ENCODE measurements at places on chromosomes 5 and 9.
A peak's percentile ranks its signal among the peaks of the same experiment; 100 is the strongest.

- no peak for DNase-seq
These were observed 64.2 kb upstream of the RANBP3L start for GRCh38 chr5:36365896-36366295.

- DNase-seq, result no peak
These were observed 61.4 kb upstream of the PPP1R26 start for GRCh38 chr9:135418161-135418560.

DNA sequence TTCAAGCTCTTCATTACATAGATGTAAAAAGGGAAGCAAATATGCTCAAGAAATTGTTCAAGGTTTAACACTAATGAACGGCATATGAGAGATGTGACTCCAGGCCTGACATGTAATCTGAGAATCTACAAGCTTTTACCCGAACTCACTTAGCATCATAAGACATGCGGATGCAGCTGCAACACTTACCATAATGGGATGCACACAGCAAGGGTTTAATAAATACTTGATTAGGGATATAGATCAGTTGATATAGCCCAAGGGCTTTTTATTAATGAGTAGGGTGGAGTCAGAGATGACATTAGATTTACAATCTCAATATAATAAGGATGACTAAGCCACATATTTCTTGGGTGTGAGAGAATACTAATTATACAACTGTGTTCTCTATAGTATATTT lies 2215.5 kb downstream of the MAT2B start:
- no peak for DNase-seq

- DNase-seq, result no peak
These were observed 3.2 kb upstream of the NSD1 start for GRCh38 chr5:177130211-177131018.

DNA sequence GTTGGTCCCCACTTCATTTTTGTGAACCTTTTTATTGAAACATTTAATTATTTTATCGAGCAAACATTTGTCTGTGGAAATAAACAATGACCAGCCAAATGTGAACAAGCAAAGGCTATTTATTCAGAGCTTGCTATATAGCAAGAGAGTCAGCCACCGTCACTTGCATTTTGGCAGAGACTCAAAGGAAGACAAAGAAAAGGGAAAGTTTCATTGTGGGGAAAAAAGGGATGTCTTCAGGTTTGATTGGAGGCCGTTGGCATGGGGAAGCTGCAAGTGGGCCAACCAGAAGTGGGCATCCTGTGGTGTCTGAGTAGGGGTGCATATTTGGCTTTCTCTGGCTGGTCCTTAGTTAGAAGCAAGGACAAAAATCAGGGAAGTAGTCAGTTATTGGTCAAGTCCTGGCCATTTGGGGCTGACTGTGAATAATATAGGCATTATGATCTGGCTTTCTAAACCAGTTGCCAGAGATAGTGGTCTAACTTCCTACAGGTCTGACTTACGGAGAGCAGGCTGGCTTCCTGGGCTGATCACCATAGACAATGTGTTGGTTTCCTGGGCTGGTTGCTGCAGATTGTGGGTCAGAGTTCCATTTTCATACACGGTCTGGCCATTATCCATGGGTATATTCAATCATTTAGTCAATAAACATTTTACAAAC lies 16.6 kb downstream of the ENC1 start:
- no peak for DNase-seq

DNA sequence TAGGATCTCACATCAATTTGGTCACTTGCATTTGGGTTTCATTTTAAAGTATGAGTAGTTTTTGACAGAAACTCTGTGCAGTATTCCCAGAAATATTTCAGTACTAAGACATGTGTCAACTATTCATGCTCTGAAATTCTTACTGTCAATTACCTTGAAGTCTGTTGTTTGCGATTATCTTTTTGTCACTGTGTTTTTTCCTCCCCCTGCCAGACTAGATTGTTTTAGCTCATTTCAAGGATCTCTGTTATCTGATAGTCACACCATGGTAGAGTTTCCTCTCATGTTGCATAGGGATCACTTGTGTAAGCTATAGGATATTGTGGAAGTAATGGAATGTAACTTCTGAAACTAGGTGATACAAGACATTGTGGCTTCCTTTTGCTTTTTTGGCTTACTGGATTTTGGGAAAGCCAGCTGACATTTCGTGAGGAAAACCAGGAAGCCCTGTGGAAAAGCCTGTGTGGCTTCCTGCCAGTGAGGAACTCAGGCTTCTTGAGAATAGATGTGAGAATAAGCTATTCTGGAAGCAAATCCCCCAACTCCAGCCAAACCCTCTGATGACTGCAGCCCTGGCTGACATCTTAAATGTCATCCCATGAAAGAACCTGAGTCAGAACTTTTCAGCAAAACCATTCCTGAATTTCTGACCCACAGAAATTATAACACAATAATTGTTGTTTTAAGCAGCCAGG lies 122.2 kb downstream of the FGF10 start:
- peak; percentile 75 for DNase-seq

DNA sequence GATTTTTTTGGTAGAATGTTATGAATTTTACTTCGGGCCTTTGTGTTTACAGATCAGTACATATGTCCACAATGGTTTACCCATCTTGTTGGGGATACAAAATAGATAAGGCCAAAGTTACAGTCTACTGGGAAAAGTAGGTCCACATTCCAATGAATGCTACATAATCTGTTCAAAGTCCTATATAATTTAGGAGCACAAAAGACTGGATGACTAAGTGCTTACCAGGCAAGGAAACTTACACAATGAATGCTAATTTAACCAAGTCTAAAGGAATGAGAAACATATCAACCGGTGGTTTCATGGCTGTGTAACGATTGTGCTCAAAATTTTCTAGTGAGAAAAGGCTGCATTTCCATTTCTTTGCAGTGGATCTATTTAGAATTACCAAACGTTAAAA lies 97.4 kb upstream of the TRPM3 start:
- no peak for DNase-seq

DNA sequence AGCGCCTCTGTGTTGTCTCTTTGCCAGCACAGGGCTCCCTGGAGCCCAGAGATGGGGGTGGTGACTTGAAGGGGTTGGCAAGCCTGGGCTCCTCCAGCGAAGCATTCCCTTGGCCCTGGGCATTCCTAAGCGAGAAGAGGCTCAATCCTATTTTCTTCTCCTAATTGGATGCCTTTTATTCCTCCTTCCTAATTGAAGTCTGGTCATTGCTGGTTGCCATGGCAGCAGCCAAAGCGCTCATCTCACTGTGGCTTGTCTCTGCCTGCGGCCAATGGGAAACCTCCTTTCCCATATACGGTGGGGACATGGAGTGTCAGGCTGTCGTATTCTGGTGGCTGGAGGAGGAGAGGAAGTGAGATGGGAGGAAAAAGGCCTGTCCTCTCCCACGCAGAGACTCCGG lies 52.3 kb upstream of the RARS1 start:
- DNase-seq, result no peak

- DNase-seq, result no peak
These were observed 1079.7 kb downstream of the CDH12 start for GRCh38 chr5:21773456-21773855.

DNA sequence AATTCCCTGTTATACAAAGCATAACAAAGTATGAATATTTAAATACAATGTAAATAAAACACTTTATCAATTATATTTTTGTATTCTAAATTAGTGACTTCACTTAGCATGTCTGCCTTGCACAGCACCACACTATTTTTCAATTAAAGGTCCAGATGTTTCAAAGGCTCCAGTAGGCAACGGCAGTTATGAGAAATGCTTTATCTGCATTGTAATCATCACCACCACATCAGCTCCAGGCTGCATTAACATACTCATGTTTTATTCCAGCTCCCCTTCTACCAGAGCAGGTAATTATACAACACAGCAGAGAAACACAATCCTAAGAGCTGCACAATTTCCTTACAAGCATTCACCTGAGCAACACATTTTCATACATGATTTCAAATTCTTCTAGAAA lies 102.8 kb downstream of the MAPKAP1 start:
- no peak for DNase-seq

- no peak for DNase-seq
These were observed 45.4 kb downstream of the PCSK1 start for GRCh38 chr5:96387616-96388015.

DNA sequence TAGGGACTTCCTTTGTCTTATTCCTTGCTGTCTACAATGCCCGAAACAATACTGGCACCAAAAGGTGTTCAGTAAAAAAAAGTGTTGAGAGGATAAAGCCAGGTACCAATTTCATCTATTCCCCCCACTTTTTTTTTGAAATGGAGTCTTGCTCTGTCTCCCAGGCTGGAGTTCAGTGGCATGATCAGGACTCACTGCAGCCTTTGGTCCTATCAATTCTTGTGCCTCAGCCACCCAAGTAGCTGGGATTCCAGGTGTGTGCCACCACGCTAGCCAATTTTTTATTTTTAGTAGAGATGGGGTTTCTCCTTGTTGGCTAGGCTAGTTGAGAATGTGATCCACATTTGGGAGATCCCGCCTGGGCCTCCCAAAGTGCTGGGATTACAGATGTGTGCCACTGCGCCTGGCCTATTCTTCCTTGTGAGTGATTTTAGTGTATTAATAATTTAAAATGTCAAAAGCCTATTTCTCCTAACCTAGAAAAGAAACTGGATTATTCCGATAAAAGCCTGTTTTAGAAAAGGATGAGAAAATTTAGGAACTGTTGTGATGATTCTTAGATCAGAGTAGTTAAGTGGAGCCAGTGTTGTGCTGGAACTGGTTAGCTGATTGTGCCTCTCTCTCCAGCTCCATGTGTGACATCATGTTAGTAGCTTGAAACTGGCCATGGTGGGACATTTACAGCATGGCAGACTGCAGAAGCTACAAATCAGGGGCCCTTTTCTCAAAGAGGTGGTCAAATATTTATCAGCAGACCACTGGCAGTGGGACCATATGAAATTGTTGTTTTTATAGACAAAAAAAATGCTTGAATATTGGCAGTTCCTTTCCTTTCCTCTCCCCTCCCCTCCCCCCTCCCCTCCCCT lies 14.3 kb downstream of the CDC42SE2 start:
- DNase-seq, result no peak

DNA sequence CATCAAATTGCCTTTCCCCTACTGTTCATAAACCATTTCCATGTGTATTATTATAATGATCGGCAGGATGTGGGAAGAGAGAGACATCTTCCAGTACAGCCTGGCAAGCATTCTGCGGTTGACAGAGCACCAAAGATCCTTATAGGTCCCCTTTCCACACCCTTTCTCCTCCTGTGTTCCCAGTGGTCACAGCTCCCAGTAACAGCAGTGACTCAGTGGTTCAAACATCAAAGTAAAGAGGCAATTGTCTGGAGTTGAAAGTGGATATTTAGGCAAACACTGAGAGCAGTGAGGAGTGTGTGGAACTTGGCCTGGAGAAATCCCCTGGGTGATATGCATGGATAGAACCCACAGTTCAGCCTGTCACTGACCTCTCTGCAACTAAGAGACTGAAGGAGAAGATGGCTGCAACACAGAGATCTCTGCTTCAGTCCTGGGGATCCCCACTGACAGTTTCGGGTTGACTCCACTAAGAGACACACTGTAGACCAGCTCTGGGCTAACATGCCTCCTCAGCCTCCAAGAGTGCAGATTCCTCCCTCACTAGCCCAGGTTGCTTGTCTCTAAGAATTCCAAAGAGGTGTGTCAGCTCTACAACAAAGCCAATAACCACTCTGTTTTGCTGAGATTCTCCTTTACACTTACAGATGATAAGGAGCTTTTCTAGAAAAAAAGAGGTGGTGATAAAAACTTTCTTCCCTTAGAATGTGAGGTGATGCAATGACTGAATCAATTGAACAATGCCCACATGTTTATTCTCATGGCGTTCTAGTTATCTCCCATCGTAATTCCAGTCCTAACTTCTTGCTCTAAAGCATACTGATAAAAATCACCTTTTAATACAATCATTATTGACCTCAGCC lies 94.4 kb upstream of the IL6ST start:
- no peak for DNase-seq

DNA sequence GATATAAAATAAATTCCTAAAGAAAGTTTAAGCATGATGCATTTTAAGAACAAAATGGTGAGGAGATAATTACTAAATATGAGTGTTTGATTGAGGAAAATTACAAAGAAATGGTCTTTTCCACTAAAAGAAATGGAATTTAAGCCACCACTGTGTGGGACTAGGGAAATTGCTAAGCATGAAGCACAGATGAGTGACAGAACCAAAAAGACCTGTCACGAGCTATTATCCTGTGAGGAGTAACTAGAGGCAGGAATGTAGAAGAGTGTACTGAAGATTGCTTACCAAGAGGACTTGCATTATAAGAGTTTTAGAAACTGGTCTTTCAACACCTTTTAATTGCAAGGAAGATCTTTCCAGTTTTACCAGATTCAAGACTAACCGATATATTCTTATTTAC lies 193.6 kb upstream of the PRR16 start:
- peak; percentile 9 for DNase-seq

DNA sequence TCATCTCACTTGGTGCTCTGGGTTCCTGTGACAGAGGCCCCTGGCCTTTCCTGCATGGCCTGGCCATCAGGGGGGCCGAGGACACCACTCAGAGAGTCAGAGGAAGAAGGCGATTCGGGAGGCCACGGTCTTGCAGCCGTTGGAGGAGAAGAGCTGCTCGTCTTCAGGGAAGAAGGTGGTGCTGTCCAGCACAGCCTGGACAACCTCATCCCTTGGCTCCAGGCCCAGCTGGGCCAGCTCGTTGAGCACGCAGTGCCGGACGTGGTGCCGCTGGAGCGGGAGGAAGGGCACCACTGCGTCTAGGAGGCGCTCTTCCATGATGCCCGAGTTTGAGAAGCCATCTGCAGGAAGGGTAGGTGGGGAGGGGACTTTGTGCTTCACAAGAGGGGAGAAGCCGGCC lies 3.2 kb downstream of the TOR2A start:
- no peak for DNase-seq

GRCh38 chr5:167413506-167413905 lies 877.9 kb upstream of the WWC1 start:
- no peak for DNase-seq

- DNase-seq, result no peak
These were observed 81.5 kb upstream of the CHD1 start for GRCh38 chr5:99010294-99010693.

DNA sequence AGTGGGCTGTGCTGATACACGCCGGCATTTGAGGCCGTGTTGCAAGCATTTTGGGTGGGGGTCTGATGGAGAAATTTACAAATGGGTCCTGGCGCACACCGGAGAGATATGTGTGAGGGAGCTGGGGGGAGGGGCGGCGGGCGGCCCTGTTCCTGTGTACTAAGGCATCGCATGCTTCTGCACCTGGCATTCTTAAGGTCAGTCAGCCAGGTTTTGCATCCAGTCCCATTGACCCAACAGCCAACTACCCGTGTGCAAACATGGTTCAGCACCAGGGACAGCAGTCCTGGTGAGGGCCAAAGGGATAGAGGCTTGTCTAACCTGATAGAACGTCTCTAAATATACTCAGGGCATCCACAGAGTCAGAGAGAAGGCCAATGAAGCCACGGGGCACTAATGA lies 839 bp downstream of the GABRG2 start:
- DNase-seq, result peak; percentile 79

- DNase-seq, result no peak
These were observed 18.1 kb upstream of the ZFR start for GRCh38 chr5:32462618-32463017.

- no peak for DNase-seq
These were observed 17.3 kb upstream of the DAP start for GRCh38 chr5:10778179-10778910.

All from umbilical cord (tissue), 2 donors.